ENCODE measurements at places on chromosomes 2 and 18.

- no peak for DNase-seq
Observed at GRCh38 chr2:61011678-61012077, 5.8 kb upstream of the PEX13 start.

GRCh38 chr2:69382547-69382946, 4.5 kb downstream of the GFPT1 start:
- no peak for DNase-seq

DNA sequence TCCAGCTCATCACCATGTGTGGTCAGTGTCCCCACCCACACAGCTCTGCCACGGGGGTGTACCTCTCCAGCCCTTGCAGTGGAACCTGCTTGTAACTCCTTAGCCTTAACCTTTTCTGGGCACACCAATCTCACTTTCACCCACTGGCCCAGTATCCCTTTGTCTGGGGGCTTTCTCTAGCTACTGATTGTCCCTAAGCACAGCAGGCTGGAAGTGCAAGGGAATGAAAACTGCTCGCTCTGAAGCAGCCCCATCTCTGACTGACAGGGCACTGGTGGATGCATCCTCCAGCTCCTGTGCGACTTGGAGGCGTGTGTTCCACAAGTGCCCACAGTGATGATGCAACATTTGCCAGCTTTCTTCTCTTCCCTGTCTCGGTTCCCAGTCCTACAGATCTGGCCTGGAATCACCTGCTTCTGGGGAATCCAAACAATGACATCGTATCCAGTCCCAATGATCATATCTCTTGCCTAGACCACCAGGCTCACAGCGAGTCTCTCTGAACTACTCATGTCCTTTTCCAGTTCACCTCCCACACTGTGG, 33.6 kb downstream of the SCTR start:
- no peak for DNase-seq

DNA sequence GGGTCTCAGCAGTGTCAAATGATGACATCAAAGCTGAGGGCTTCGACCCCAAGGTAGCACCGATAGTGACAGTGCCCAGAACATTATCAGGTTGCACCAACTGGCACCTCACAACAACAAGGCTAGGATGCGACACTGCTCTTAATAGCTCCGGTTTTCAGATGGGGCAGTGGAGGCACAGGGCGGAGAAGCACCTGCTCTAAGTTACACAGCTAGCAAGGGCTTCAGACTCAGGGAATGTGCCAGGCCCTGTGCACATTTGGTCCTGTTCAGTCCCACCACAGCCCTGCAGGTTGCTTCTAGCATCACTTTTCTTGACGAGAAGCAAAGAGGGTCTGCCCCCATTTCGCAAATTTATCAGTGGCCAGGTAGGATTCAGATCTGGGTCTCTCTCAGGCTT, 74.1 kb downstream of the DGKD start:
- no peak for DNase-seq

- no peak for DNase-seq
Observed at GRCh38 chr2:7752291-7752690, 835.1 kb downstream of the RNF144A start.

Data from activated CD8-positive, alpha-beta memory T cell treated with anti-CD3 and anti-CD28 coated beads for 1 hour (primary cell).